Skin of body (tissue), 3 donors: ENCODE measurements at places on chromosomes 6 and 20. TPM values are rescaled to one million over a fixed set of nuclear protein-coding genes. Genes with fewer than 3 reads are reported as not detected.

DNA sequence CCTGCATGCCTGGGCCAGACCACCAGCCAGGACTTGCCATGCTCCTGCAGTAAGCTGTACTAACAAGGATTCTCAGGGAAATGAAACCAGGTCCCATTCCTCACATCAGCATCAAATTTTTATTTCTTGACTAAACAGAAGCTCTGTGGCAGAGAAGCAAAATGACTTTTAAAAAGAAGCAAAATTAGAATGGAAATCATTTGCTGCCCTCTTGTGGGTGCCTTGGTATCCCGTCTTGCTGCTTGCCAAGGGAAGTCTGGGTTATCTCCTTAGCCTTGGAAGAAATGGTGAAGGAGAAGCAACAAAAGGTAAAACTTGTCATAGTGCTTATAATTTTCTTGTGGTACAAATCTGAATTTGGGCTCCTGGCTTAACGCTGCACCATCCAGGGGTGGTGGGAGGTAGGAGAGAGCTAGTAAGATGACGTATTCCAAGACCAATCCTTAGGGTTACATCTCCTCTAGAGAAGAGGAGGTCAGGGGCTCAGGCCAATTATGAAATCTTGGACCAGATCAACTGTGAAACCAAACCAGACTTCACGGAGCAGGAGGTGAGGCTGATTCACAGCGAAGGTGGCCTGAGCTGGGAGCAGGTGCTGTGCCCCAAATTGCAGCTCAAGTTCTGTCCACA is 107.5 kb downstream of the FAXC start:
- no peak for DNase-seq

DNA sequence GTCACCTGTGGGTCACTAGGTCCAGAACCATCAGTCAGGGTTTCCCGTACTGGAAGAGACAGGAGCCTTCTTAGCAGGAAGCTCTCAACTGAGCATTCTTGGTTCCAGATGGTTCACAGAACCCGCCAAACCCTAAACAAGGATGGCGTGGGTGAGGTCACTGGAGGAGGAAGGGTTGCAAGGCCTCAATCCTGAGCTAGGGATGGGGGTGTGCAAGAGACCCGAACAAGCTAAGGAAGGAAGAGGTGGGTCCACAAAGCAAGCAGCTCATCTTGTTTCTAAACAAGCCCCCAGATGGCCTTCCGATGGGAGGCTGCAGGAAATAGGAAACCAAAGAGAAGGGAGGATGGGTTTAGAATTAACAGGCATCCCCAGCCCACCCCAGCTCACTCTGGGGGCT is 92.7 kb downstream of the PREX1 start:
- no peak for DNase-seq

- DNase-seq, result no peak
Observed at GRCh38 chr20:40630099-40630498, 58.9 kb downstream of the MAFB start.

DNA sequence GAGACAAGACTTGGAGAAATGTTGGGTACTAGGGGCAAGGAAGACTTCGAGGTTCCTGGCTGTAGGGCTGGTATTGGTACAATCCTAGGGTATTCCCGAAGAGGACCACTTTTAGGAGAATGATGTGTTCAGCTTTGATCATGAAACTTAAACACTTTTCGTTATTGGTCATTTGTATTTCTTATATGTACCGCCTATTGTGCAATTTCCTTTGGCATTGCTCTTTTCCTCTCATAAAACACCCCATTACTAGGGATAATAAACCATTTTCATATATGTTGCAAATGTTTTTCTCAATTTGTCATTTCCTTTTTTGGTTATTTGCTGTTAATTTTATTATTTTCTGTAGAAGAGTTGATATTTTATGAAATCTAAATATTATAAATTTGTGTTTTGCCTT is 18.9 kb upstream of the ARFGEF3 start:
- DNase-seq, result no peak

GRCh38 chr6:111774346-111774703 is 98.9 kb downstream of the FYN start:
- no peak for DNase-seq

DNA sequence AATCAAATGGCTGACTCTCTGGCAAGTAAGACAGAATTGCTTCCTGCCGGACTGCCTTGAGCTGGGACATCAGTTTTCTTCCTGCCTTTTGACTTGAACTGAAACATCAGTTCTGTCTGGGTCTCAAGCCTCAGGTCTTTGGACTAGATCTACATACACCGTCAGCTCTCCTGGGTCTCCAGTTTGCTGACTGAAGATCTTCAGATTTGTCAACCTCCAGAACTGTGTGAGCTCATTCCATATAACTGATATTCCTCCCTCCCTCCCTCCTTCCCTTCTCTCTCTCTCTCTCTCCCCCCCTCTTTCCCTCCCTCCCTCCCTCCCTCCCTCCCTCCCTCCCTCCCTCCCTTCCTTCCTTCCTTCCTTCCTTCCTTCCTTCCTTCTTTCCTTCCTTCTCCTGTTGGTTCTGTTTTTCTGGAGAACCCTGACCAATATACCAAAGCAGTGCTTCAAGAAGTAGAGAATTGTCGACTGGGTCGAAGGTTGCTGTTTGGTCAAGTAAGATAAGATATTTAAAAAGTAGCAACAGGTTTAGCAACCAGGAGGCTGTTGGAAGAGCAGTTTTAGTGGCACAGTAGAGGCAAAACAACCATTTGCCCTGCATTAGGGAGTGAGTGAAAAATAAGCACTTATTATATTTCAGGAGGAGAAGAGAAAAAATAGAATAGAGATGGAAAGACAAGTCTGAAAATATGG is 33.1 kb upstream of the CMTR1 start:
- DNase-seq, result no peak

DNA sequence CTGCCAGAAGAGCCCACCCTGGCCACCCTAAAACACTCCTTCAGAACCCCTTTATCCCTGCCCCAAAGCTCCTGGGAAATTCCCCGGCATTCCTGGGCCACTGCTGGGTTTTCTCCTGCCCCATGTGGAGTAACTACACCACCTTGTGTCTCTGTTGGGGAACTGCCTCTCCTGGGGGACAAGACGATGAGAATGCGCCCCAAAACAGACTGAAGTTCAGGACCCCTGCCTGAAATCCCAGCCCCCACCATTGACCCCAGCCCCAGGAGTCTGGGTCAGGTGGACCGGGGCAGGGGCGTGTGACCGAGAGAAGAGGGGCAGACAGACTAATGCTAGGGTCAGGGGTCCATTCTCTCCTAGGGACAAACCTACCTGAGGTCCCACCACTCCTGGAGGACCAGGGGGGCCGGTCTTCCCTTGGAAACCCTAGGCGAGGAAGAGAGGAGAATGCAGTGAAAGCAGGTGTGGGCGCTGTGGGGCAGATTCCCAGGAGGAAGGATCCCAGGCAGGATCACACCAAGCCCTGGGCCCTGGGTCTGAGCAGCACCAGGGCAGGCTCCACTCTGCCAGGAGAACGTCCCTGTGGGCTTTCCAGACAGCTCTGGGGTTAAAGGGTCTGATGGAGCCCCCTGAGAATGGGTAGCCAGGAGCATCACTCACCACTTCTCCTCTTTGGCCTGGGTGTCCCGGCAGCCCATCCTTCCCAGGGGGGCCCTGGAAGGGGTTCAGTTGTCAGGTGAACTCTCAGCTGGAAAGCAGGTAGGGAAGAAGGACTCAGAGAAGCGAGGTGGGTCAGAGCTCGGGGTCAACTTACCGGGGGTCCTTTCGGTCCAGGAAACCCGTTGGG is 19.4 kb downstream of the COL11A2 start:
- DNase-seq, result no peak

GRCh38 chr6:51805517-51805916 is 281.9 kb downstream of the PKHD1 start:
- no peak for DNase-seq

DNA sequence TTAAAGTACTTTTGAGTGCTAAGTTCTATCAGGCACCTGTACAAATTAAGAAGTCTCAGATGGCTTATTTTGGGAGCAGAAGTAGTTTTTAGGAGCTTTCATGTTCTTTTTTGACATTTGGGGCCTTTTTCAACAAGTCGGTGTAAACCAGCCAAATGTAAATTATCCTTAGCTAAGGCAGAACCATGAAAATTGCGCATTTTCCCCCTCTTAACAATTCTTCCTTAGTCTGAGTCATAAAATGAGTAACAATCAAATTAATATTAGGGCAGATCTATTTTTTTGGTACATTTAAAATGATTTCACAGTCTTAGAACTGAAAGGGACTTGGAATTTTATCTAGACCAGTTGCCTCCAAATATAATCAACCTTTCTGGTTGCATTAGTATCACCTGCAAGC is 87.2 kb downstream of the ANKS1A start:
- DNase-seq, result no peak

The SLC22A7 gene
- total RNA-seq, result not detected

The ASIP gene
- total RNA-seq, result 7.6 TPM

The DOK5 gene
- 11.1 TPM for total RNA-seq

The MAS1 gene
- under 0.01 TPM for total RNA-seq

The MEP1A gene
- not detected for total RNA-seq
